Coronary artery (tissue), 2 donors: ENCODE measurements at places on chromosomes 1 and 21.

DNA sequence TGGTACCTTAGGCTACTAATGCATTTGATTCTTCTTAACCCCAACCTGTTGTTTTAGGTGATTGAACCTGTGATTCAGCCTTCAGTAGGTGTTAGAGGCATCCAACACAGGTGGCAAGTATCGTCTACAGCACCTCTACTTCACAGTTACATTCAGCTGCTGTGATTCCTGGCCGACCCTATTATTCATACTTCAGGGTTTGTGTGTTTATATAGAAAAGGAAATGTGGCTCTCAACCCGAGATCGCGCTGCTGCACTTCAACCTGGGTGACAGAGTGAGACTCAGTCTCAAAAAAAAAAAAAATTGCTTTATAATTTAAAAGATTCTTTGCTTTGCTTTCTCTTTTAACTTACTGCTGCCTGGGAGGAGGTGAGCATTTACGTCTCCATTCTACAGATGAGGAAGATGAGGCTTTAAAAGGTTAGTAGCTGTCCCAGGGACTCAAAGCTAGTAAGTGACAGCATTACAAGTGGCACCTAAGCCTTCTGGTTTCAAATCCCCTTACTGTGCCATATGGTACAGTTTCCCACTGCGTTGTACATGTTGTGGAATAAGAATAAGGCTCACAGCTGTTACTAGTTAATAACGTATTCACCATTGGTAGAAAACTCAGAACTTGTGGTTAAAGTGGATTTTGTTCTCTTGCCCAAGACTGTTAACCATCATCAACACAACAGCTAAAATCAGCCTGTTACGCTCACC lies 9.9 kb upstream of the GPR25 start:
- no peak for DNase-seq

- DNase-seq: no peak
Measured at GRCh38 chr1:228112167-228112566, 3.1 kb upstream of the MRPL55 start.

GRCh38 chr1:102241431-102242338 lies 245.0 kb upstream of the OLFM3 start:
- no peak for DNase-seq

- DNase-seq: no peak
Measured at GRCh38 chr1:4362314-4363044, 291.9 kb upstream of the AJAP1 start.

DNA sequence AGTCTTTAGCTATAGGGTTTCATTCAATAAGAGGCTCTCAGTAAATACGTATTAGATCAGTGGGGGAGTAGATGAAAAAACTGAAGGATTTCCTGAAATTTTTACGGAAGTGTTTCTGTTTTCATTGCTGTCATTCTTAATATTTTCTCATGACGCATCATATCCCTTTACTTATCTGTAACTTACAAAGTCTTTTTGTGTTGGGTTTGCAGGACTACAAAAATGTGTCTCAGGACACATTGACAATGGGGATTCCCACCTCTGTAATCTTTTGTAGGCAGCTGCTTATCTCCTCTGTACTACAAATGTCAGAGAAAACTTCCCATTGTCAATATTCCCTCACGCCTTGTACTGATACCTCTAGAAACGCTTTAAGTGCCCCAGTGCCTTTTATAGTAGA lies 35.5 kb downstream of the CRP start:
- no peak for DNase-seq

GRCh38 chr1:58345215-58346035 lies 201.1 kb downstream of the OMA1 start:
- no peak for DNase-seq

DNA sequence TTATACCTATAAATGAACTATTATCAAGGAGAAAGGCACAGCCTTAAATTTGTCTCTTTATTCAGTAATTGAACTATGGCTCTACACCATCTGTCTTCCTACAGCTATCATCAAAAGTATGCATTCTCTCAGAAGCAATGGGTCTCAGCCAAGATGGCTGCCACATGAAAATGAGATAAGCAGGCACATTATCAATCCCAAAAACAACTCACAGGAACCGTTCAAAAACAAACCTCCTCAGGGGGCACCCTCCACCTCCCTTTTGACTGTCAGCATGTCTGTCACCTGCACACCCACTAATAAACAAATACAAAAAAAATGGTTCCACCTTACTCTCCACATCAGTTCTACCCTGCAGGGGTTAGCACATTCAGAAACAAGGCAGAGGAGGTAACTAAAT lies 23.6 kb downstream of the KIAA0319L start:
- DNase-seq: no peak

DNA sequence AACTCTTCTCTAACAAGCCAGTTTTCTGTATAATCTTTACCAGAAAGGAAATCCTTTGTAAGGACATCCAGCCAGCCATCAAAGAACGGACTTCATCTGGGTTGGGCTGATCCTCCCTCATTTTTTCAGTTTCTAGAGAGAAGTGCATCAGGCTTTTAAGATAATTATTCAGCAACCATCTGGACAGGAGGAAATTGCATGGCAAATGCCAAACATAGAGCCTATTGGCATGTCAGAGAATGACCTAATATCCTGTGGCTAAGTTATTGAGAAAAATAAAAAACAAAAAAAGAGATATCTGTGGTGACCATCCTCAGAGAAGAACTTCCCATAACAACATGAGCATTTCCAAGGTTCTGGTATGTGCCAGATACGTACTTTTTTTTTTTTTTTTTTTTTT lies 74.9 kb upstream of the BEND5 start:
- no peak for DNase-seq
